ENCODE measurements at places on chromosomes 3 and 15.

- no peak for DNase-seq
These were observed 227.8 kb downstream of the TBC1D5 start for GRCh38 chr3:17514597-17514996.

- DNase-seq, result no peak
These were observed 48.9 kb upstream of the POLG start for GRCh38 chr15:89383365-89384175.

- DNase-seq, result no peak
These were observed 23.5 kb downstream of the ROBO2 start for GRCh38 chr3:77063423-77063822.

- DNase-seq, result no peak
These were observed 339.7 kb downstream of the NLGN1 start for GRCh38 chr3:173737167-173737808.

GRCh38 chr3:144923046-144923775, 951.6 kb downstream of the DIPK2A start:
- no peak for DNase-seq
